ENCODE measurements at places on chromosomes 3 and 15.
A peak's percentile ranks its signal among the peaks of the same experiment; 100 is the strongest.

DNA sequence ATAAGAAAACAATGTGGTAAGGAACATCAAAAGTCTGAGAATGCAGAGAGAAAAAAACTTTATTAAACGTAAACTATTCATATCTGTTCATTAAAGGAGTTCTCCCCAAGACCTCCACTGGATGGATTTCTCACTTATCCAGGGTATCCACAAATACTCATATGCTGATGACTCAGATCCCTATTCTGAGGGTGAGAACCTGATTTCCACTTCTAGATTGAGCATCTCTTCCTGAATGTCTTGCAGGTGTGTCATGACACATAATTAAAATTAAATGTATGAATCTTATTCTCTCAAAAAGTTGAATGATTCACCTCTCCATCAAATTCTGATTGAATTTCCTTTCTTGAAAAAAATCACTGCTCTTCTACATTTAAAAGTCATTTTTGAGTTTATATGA is 199.9 kb downstream of the MFSD1 start:
- DNase-seq = no peak

GRCh38 chr3:121477589-121477988 is 68.2 kb downstream of the POLQ start:
- DNase-seq = no peak

DNA sequence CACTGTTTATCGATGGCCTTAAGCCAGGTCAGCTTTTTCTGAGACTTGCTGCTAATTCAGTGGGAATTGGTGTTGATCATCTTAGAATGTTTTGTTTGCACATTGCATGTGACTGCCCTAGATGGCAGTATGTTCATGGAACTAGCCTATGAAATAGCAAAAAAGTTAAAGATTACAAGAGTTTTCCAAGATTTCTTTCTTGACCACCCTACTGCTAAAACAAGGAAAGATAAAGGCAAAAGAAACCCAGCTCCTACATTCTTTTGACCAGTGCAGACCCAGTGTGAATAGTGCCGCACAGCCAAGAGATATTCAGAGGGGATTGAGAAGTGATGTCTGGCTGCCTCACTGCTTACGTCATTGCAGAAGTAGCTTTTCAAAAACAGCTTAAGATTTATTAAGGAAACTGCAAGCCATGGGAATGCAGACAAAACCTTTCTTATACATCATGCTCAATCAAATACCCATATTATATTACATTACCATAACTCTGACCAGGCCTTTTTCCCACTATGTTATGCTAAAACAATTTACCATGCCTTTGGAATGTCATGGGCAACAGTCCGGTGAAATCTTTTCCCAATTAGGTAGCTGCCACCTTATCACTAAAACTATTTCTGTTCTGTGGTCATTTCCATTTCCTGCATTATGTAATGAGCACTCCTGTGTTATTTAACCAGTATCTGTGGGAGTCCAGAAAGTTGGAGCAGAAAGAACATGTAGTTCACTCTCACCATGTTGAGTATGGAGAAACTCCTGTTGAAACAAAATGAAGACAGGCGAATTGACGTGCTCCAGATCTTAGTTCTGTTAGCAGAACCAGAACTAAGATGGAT is 6.0 kb downstream of the PHLDB2 start:
- no peak for DNase-seq

- DNase-seq = no peak
Measured at GRCh38 chr15:85685356-85685755, 109.4 kb downstream of the KLHL25 start.

- peak; percentile 34 for DNase-seq
Measured at GRCh38 chr3:10437995-10438901, 67.1 kb downstream of the ATP2B2 start.

DNA sequence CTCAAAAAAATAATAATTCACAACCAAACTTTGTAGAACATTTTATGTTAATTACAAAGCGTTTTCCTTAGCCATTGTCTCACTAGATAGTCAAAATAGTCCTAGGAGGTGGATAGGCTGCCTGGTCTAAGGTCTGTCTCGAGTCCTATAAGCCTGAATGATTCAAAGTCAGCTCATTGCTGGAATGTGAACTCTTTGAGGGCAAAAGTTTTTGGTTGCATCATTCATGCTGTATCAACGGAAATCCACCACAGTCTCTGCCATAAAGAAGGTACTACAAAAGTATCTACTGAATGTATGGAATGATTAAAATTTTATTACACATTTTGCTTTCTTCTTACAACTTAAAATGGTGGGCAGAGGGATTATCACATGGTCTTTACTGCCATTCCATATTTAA is 387.3 kb upstream of the RARB start:
- no peak for DNase-seq

GRCh38 chr15:98648654-98649471 is 524 bp downstream of the IGF1R start:
- peak; percentile 50 for DNase-seq

DNA sequence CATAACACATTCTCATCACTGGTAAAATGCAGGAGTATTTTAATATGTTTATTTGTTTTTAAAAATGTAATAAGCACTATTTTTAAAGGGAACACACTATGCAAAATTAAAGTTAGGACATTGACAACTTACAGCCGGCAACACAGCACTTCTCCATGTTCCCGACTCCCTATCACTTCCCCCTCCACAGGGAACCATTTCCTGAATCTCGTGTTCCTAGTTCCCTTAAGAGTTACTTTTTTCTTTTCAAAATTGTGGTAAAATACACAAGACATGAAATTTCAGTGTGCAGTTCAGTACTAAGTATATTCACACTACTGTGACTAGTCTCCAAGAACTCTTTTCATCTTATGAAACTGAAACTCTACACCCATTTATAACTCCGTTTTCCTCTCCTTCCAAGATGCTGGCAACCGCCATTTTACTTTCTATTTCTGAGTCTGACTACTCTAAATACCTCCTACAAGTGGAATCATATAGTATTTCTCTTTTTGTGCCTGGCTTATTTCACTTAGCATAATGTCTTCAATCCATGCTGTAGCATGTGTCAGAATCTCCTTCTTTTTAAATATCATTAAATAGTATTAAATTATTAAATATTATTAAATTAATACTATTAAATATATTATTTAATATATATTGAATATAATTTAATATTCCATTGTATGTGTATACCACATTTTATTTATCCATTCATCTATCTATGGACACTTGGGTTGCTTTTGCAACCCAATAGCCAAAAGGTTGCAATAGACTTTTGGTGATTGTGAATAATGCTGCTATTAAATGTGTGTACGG is 25.9 kb upstream of the UBE2Q2 start:
- DNase-seq = no peak

DNA sequence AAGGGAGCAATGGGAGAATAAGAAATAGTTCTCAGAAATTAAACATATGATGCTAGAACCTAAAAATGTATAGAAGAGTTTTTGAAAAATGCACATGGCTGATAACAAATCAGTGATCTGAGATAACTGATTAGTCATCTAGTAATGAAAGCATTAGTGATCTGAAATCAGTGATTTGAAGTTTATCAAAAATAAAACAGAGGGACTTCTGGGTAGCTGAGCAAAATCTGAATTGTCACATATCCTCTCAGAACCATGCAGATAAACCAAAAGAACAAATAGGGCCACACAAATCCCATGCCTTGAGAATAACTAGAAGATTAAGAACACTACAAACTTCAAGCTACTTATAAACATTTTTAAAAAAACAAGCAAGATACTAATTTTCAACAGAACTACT is 71.5 kb downstream of the MCF2L2 start:
- no peak for DNase-seq

GRCh38 chr15:70569091-70569713 is 194.2 kb downstream of the UACA start:
- peak; percentile 21 for DNase-seq

- peak; percentile 45 for DNase-seq
Measured at GRCh38 chr3:170355738-170356595, 1.5 kb upstream of the SKIL start.

DNA sequence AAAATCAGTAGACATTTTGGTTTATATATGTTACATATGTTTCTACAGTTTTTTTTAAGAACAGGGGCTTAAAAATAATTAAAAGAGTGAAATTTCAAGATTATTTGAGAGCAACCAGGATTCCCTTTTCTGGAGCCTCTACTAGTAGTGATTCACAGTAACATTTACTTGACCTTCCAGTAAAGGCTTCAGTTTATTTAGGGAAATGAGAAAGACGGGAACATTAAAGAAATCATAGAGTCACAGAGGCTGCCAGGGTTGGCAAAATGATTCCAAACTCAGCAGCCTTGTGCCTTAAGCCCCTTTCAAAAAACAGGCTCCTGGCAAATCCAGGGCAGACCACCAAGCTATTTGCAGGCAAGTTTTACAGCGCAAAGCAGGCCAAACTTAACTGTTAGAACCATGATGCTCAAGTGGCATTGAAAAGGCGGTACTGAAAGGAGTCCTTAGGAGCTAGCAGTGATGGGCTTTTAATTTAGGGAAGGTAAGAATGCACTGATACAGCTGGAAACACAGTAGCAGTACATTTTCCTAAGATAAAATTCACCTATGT is 201.1 kb upstream of the ADAMTS9 start:
- no peak for DNase-seq

GRCh38 chr3:114799816-114800215 is 347.3 kb downstream of the ZBTB20 start:
- no peak for DNase-seq

DNA sequence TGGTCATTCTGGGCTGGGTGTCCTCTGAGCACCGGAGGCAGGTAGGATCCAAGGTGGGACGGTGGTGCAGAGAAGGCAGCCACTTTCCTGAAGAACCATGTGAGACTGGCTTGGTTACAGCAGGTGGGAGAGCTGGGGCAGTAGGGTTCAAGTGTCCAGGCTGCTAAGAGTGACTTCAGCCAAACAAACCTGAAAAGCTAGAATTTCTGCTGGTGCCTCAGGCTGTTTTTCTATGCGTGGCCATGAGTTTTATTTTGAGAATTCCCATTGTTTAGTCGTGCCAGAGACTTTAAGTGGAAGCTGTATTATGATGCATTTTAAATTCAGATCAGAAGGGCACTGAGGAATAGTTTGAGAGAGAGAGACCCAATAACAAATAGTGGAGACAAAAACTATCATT is 20.1 kb downstream of the USP13 start:
- no peak for DNase-seq

DNA sequence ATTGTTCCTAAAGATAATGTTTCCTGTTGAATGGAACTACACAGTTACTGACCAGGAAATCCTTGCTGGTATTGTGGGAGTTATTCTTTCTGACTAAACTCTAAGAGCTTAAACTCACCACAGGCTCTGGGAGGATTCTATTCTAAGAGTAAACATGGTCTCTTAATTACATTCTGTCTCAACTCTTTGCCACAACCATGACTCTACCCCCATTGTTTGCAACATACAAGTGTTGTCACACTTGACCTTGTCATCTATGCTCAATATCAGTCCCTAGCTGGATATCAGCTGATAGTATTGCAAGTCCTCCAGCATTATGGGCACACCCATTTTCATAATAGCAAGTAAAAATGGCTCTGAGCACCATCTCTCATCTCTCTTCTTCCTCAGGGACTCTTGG is 29.6 kb upstream of the SECISBP2L start:
- no peak for DNase-seq

DNA sequence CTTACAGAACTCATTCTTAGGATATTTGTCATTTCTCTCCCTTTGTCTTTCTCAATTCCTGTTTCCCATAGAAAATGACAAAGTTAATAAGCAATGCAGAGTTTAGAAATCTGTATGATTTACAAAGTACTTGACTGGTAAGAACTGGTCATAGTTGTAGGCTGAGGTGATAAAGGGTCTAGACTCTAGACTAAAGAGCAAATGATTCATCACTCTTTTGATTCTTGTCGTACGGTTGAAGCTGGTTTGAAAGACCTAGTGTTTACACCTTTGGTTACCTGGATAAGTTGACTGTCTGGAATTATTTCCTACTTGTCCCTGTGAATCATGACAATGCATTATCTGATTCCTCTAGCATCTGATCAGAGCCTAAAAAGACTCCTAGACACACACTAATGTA is 58.9 kb upstream of the TP63 start:
- DNase-seq = no peak

DNA sequence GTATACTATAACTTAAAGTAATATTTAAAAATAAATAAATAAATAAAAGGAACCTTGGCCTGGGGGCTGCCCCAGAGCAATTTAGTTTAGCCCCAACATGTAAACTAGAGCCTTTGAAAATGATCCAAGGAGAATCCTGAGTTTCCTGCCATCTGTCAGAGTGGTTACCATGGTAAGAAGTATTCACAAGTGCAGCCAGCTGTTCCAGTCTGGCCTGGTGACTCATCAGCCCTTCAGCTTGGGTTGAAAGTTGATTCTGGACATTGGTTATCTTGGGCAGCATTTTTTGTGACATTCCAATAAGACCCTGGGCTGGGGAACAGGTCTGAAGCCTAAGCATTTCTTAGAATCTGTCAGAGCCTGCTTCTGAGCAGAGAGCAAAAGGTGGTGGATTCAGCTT is 72.7 kb upstream of the LRTM1 start:
- DNase-seq = no peak

DNA sequence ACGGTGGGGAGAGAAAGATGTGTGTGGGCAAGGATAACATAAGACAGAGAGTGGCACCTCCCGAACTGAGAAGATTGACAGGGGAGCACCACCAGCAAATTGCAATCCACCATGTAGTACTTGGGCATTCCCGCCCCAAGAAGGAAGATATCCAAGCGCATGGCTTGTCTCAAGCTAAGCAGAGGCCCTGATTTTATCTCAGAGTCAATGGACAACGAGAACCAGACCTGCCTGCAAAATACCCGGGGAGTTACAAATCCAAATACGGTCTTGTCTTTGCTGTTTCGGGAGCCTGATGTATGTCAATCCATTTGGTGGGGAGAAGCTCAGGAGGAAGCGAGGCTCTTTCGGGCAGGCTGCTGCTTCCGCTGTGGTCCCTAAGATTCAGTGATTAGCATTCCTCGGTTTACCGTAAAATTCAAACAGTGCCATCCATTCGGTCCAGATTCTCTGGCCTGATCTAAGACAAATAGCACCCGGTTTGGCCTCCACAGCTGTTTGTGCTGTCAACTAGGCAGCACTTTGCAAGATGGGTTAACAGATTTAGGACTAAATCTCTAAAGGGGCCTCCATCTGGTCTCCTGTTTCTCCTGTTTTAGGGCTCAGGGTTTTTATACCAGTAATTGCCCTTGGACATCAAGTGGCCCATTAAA is 97.7 kb upstream of the WNT5A start:
- no peak for DNase-seq

DNA sequence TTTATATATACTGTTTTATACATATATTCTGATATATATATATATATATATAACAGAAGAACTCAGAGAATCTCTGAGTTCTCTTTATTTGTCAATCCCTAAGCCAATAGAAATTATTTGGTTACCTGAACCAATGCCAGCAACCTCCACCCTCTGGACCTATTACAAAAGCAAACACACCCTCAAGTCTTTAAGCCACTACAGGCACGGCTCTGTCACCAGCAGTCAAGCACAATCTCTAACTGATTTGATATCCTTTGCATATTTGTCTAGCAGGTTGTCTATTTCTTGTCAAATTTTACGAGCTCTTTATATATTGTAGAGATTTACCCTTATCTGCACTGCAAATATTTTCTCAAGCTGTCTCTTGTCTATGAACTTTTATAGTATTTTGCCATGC is 66.6 kb upstream of the TOPAZ1 start:
- DNase-seq = no peak
